ENCODE measurements at places on chromosomes 12 and 14.

GRCh38 chr14:26855077-26855753, 257.4 kb upstream of the NOVA1 start:
- no peak for DNase-seq

- DNase-seq = no peak
Observed at GRCh38 chr12:11744410-11744801, 94.9 kb downstream of the ETV6 start.

DNA sequence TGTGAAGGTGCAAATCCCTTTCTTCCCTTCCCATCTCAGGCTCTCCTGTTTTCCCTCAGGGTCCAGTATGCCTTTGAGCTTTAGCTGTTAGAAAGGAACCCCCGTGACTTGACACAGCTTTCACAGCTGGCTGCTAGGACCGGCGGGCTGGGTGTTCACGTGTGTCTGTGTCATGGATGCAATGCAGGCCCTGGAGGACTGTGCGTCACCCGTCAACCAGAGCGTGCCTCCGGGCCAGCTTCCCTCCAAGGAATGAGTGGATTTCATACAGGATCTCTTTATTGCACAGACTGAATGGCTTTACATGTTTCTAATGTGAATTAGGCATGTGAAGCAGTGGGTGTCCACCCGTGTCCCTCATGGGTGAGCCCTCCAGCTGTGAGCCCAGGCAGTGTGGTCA, 77.4 kb downstream of the AACS start:
- DNase-seq = no peak

DNA sequence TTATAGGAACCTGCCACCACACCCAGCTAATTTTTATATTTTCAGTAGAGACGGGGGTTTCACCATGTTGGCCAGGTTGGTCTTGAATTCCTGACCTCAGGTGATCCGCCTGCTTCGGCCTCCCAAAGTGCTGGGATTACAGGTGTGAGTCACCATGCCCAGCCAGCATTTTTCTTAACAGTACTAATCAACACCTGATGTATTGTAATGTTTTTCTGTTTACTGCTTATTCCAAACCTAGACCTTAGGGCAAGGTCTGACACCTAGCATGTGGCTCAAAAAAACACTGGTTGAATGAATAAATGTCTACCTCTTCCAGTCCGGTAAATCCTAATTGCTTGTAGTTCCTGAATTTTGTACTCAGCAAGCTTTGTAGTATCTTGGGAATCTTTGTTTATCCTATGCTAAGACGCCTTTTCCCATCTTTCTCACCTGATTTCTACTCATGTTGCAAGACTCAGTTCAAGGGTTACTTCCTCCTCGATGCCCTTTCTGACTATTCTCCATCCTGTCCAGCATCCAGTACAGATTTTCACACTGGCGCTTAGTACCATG, 2.8 kb downstream of the PAN2 start:
- DNase-seq = no peak

DNA sequence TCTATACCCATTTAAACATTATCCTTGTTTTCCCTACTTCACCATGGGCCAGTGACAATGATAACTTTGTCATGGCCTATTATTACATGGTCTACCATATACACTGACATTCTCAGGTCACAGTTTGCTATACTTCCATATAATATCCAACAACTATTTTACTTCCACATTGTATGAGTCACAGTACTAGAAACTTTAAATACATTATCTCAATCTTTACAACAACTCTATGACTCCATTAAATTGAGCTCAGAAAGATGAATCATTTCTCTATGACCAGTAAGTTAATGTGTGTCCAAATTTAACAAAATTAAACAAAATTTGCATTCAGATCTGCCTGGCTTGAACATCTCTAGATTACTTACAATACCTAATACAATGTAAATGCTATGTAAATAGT, 93.9 kb downstream of the PLEKHG7 start:
- DNase-seq = no peak

DNA sequence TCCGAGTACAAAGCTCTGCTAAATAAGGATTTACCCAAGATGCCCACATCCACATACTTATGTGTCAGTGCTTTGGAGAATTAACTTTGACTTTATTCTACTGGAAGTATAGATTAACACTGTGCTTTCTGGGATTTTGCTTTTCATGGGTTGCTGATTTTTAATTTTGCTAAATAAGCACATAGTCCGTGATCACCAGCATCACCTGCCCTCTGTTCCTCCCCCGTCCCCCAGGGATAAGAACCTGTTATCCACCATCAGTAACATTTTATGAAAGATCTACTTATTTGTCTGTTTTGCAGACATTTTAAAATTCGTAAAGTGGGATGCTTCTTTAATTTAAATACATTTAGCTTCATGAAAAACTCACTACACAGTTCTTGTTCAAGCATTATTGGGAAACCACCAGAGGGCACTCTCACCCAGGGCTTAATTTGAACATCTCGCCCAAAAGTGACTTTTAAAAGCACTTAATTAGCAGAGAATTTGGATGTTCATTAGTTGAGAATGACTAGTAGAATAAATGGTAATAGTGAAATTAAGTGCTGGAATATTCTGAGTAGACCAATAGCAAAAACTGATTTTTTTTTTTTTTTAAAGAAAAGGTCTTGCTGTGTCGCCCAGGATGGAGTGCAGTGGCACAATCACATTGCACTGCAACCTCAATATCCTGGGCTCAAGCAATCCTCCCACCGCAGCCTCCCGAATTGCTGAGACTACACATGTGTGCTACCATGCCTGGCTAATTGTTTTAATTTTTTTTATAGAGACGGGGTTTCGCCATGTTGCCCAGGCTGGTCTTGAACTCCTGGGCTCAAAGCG, 35.7 kb downstream of the MRPL42 start:
- peak; percentile 58 for DNase-seq

DNA sequence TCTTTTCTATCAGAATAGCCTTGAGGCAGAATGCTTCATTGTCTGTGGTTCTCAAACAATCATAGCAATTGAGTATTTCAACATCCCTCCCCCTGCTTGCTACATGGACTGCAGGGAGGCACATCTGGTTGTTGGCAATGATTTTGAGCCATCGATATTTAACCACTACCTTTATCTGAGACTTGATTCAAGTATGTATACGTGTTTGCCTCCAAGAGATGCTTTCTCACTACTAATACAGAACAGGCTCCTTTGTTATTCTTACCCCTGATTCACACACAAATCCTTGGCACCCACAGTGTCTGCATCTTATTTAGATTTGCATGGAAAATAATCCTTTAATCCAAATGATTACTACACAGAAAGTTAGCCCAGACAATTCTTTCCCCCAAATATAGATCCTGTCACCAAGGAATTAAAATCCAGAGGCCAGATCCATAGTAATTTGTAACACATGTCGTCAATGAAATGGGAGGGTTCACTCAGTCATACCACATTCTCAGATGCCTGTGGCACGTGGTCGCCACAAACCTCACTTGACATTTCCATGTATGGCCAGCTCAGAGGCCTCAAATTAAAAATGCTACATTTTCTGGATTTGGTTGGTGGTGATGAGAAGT, 199.3 kb downstream of the ITPR2 start:
- DNase-seq = no peak

DNA sequence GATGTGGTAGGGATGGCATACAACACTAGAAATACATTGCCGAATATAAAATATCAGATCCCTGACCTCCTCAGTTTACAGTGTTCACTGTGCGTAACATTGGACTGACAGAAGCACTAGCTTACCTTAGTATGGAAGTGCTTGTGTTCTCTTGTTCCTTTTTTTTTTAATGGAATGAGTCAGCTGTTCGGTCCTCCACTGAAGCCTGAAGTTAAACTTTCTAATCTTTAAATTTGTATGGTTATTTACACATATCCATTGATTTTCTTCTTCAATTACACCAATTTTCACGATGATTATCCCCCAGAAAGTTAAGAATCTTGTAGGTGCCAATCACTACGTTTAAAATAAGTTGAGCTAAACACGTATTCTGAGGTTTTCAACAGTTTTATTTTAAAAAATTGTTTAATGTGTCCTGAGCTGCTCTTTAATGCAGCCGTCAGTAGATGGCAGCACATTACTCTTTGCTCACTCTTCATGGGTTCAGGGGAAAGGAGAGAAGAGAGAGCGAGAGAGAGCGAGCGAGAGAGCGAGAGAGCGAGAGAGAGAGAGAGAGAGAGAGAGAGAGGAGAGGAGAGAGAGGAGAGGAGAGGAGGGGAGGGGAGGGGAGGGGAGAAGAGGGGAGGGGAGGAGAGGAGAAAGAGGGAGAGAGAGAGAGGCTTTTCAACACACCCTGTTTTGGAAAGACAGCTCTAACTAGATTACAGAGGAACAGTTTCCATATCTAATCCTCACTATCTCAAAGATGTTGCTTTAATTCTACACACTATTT, 134.7 kb upstream of the SCAF11 start:
- peak; percentile 81 for DNase-seq

DNA sequence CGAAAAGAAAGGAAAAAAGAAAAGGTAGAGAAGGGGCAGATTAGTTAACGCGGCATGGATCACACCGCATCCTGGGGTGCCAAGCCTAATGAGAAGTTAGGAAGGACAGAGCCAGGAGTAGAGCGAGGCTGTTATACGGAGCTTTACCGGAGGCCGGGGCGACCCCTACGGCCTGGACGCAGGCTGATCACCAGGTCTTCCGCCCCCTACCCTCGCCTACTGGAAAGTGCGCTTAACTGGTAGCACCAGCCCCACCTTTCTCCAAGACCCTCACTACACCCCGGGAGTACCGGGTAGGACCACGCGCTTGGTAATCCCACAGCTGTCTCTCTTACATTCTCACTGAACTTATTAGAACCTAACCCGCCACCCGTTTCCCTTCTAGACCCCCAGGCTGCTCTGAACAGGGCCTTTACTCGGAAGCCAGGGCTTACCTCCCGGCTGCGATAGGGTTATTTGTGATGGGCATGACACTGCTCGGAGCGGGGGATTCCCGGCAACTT, 33.8 kb downstream of the WBP11 start:
- no peak for DNase-seq

- DNase-seq = no peak
Observed at GRCh38 chr12:25372969-25373817, 122.5 kb upstream of the KRAS start.

GRCh38 chr12:81206429-81206828, 128.6 kb downstream of the ACSS3 start:
- no peak for DNase-seq

GRCh38 chr14:81169711-81170103, 51.1 kb downstream of the GTF2A1 start:
- DNase-seq = peak; percentile 69

DNA sequence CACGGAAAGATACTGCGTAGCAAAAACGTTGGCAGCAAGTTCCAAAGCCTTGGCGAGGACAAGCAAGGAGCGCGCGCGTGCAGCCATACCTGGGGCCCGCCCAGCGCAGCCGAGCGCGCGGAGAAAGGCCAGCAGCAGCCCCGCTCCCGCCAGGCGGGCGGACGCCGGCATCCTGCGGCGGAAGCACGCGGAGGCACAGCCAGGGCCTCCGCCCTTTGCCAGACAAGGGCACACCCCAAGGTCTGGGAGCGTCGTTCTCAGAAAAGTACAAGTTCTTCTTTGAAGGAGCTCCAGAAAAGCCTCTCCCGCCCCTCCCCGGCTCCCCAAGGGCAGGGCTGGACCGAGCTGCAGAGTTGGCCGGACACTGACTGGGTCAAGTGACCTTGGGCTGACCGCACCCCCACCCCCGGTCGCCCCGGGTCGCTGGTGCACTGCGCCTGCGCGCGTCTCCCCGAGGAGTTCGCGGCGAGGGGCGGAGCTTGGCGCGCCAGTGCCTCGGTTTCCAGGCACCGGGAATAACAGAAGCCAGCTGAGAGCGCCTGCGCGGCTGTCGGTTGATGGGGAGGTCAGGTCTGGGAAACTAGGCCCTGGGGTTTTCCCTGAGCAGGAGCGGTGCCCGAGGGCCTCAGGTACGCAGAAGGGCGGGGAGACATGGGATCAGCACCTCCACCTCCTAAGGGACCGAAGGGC, at the start of gene ZC2HC1C:
ZC2HC1C (plus strand) TSS at position 521 of the 690 bp plus-strand sequence. CDS start 933 bp downstream, outside the sequence.
- DNase-seq = no peak

- DNase-seq = no peak
Observed at GRCh38 chr12:113239288-113239771, 18.1 kb downstream of the TPCN1 start.

GRCh38 chr12:50032515-50032853, 7.2 kb upstream of the RACGAP1 start:
- peak; percentile 49 for DNase-seq

- DNase-seq = no peak
Observed at GRCh38 chr14:101878211-101878821, 86.1 kb upstream of the DYNC1H1 start.

GRCh38 chr14:37669242-37669641, 73.8 kb downstream of the TTC6 start:
- no peak for DNase-seq

- peak; percentile 77 for DNase-seq
Observed at GRCh38 chr12:88993651-88994050, 358.6 kb downstream of the DUSP6 start.

DNA sequence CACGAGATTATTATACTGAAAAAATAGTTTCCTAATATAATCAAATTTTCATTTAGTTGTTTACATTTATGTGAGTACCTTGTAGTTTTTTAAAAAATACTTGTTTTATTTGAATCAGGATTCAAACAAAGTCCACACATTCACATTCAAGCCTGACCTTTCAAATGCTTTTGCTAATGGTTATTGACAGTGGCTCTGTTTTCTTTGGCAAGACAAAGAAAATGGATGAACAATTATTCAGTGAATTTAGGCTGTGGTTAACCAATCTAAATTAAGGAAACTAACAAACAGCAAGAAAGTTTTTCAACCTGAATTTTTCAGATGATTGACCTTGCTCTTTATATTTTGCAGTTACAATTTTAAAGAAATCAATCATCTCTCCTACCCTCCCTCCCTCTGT, 9.7 kb downstream of the SLC4A8 start:
- no peak for DNase-seq

GRCh38 chr14:41986083-41986645, 379.5 kb downstream of the LRFN5 start:
- no peak for DNase-seq

DNA sequence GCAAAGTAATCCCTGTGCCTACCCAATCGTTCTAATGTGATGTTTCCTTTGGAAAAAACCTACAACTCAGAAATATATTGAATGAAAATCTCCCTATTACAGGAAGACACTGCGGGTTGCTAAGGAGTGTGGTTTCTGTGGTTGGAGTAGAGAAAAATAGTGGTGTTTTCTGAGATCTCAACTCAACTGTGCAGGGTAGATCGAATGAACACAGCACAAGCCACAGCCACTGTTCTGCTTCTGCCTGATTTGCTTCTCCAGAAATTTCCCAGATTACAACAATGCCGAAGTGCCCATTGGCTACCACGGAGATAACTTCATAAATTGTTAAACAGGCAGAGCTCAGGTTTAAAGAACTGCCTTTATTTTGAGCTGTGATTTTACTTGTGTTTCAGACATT, 480.4 kb downstream of the DIO2 start:
- peak; percentile 16 for DNase-seq

GRCh38 chr12:27971121-27971489, 1.4 kb downstream of the PTHLH start:
- no peak for DNase-seq

- no peak for DNase-seq
Observed at GRCh38 chr12:66669541-66669940, 9.3 kb downstream of the GRIP1 start.

GRCh38 chr14:22650960-22651521, 6.9 kb upstream of the OR6J1 start:
- peak; percentile 60 for DNase-seq
